ENCODE measurements at places on chromosomes 5 and 9. TPM values are rescaled to one million over a fixed set of nuclear protein-coding genes. Genes with fewer than 3 reads are reported as not detected.

DNA sequence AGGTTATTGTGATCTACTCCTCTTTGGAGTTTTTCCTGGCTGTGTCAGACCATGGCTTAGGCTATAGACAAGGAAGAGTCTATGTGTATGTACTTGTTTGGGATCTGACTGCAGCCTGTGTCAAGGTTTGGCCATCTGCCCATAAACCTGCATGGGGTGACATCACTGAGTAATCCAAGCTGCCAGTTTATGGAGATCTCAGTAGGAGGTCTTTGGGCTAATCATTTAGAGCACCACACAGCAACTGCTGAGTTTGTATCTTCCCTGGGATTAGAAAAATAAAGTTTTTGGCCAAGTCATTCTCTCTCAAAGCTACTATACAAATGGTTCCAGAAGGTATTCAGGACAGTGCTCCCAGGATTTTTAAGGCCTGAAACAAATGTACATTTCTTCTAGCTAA is 65.5 kb upstream of the HSPB3 start:
- DNase-seq, result peak; percentile 84

GRCh38 chr9:29208670-29209069 is 1635.4 kb upstream of the C9orf72 start:
- peak; percentile 21 for DNase-seq

PCDHB15 gene
- 4.6 TPM for total RNA-seq

NPR2 gene
- total RNA-seq, result 8.2 TPM

EMB gene
- total RNA-seq, result 13.3 TPM

DNA sequence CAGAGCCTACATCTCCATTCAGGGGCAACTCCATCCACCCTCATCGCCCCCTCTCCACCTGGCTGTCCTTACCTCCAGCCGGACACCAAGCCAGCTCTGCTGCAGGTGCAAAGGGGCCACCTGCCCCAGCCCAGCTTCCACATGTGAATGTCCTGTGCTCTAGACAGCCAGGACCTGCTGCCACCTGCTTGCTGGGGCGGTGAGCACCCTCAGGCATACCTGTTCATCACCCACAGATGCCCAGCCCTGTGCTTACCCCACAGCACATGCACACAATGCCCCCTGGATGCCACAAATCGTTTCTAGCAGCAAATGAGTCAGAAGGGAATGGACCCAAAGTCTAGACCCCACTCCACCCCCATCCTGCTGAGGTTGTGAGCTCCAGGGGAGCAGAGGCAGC is 13.3 kb upstream of the NKD2 start:
- no peak for DNase-seq

GRCh38 chr9:93219692-93220091 is 35.8 kb downstream of the WNK2 start:
- no peak for DNase-seq

DNA sequence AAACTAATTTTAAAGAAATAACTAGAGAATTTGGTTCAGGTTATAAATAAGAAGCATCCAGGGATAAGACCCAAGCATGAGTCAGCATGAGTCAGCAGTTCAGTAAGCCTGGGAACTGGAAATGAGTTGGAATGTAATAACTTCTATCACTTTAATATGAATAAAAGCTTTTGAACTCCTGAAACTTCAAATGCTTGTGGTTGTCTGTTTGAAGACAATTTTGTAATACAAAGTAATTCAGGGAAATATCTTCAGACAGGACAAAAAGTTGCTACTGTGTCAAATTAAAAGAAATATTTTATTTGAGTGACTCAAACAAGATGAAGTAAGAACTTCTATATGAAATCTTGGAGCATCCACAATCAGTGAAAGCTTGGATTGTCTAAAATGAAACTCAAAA is 331.2 kb upstream of the DAB2 start:
- peak; percentile 89 for DNase-seq

DNA sequence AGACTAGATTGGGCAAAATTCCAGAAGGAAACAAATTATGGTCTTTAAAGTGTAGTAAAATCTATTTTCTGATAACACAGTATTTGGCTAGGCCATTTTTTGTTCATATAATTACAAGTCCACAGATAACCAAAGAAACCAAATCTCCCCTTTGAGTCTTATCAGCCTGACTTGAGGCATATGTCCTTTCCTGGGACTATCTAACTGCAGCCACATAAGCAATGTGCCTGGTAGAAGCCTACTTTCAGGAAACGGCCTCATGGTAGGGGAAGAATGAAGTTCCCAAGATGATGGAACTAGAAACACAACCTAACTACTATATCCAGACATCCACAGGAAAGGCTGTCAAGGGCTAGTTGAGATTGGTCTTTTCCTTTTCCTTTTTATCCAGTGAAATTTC is 130.0 kb downstream of the PIK3R1 start:
- DNase-seq, result no peak

DNA sequence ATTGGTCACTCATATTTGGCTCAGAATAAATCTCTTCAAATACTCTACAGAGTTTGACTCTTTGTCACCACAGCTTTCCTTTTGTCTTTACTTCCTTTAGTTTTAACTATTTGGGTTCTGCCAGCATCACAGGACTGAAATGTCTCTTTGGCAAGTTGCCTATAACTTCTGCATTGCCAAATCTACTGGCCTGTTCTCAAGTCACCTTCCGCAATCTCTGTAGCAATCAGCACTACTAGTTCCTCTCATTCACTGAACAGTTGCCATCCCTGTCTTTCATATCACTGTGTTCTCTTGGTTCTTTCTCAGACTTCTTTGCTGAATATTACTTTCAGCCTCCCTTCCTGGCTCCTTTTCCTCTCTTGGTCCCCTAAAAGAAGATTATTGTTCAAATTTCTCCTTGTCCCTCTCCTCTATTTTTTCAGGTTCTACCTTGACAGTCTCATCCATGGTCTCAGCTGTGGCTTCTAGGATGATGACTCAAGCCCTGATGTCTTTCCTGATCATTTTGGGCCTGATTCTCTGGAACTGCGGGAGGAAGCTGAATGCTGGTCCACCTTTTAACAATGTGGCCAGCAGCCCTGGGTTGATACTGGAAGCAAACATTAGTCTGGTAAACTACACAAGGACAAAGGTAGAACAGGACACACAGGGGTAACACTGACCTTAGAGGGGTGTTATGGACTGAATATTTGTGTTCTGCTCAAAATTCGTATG is 44.0 kb upstream of the LIFR start:
- no peak for DNase-seq

KCNIP1 gene
- total RNA-seq, result 0.10 TPM

TMEM252 gene
- not detected for total RNA-seq

GRCh38 chr9:112120439-112120925 is 54.6 kb downstream of the SUSD1 start:
- peak; percentile 74 for DNase-seq

DNA sequence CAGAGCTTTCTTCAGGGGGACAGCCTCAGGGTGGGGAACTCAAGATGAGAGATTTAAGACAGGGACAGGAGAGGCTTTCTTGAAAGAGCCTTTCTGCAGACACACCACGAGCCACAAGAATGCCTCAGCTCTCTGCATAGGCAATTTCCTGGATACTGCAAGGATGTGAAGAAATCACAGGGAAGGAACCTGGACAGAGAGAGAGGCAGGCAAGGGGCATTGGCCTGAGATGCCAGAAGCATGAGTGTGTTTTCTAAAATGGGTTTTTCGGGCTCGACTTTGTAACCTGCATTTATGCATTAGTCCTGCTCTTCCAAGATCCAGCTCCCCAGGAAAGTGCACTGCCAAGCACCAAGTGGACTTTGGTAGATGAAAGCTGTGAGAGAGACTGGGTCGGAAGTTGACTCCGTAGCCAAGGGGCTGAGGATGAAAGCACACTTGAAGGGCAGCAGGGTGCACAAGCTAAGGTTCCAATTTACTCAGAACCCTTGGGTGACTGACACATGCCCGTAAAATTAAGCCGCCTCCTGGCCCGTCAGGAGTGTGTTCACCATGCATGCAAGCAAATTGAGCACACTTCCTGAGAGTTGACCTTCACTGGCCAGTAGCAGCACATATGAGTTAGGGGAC is 90.9 kb downstream of the CFAP90 start:
- no peak for DNase-seq

- no peak for DNase-seq
Observed at GRCh38 chr9:131835151-131835910, 95.5 kb upstream of the RAPGEF1 start.

PCDHB16 gene
- total RNA-seq, result 13.5 TPM

BTNL8 gene
- total RNA-seq, result not detected

PCDHGA5 gene
- total RNA-seq, result 2.2 TPM

DNA sequence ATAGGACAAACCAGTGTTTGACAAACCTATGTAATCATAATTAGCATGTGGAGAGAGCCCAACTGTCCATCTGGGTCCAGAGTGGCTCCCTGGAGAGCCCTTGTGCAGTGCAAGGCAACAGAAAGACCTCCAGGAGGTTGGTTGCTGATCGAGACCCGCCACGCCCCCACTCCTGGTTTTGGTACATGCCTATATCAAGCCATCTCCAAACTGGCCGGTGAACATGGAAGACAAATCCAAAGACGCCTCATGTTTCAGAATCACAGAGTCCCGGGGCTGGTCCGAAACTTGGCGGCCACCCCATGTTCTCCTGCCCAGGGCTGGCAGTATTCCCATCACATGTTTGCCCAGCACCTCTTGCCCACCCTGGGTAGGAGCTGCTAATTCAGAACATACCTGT is 140.2 kb downstream of the PAX5 start:
- no peak for DNase-seq

GRCh38 chr5:138275379-138275782 is 960 bp upstream of the GFRA3 start:
- no peak for DNase-seq

GRCh38 chr5:128913551-128913950 is 51.7 kb upstream of the SLC27A6 start:
- DNase-seq, result no peak

DNAH5 gene
- total RNA-seq, result 0.57 TPM

DNA sequence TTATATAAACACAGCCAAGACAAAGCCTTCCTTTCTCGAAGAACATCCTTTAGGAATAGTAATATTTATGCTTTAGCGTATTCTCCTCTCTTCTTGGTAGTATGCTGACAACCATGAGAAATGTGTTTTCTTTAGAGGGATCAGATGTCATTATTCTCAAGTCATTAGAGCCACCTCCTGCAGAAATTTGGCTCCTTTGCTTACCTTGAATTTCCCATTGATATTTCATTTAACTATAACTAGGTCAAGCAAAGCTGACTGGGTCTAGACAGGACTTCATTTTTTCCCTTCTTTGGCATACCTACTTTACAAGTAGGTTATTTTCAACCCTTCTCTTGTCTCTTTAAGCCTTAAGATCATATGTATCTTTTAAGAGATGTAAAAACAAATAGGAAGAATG is 50.3 kb downstream of the SPATA31D1 start:
- no peak for DNase-seq

GRCh38 chr9:29445751-29446150 is 1872.5 kb upstream of the C9orf72 start:
- DNase-seq, result no peak

DNA sequence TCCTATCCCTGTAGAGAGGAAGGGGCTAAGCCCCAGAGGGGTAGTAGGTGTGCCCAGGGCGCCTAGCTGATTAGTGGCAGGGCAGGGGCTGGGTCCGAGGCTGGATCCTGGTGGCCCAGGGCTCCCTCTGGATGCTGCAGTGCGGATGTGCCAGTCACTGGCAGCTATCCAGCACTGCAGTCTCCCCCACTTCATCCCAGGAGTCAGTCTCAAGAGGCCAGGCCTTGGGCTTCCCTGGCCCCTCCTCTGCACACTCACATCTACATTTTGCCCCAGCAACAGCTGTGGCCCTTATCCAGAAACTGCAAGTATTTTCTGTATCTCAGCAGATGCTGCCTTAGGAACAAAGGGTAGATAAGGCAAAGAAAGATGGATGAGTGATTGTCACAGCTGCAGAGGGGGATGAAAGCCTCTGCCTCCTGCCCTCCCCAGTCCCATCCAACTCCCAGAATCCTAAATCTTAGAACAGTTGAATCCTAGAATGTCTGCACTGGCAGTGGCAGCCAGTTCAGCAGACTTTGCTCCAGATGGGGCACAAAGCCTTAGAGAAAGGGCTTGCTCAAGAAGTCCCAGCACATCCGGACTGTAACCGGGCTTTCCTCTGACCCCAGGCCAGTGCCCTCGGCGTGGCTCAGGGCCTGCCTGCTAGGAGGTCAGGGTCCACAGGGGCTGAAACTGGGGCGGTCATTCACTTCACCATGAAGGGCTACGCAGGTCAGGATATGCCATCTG is 1.6 kb downstream of the ANXA6 start:
- DNase-seq, result peak; percentile 97

- DNase-seq, result no peak
Observed at GRCh38 chr9:96361668-96362067, 21.8 kb downstream of the SLC35D2 start.

GRCh38 chr9:4116723-4117460 is 183.0 kb downstream of the GLIS3 start:
- DNase-seq, result no peak

GRCh38 chr5:53730943-53731342 is 170.5 kb downstream of the NDUFS4 start:
- DNase-seq, result no peak

ISOC1 gene
- total RNA-seq, result 11.7 TPM

FOXD4L5 gene
- total RNA-seq, result not detected

GRCh38 chr5:6202149-6202967 is 176.0 kb downstream of the MED10 start:
- DNase-seq, result no peak

PIP5KL1 gene
- total RNA-seq, result 0.36 TPM

DNA sequence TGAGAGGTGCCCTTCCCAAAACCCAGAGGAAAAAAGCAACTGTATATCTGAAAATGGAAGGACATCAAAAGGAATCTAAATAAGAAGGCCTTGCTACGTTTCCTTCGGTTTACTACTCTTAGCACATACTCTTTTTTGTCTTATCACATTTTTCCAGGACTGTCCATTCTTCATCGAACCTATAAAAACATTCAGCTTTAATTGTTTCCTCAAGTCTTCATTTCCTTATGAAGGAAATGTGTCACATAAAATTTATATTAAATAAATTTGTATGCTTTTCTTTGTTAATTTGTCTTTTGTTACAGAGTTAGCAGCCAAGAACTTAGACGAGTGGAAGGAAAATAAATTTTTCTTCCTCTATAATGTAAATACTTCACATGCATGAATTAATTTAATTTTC is 255.0 kb downstream of the BNC2 start:
- DNase-seq, result no peak

- no peak for DNase-seq
Observed at GRCh38 chr9:17656889-17657288, 78.0 kb downstream of the SH3GL2 start.

GRCh38 chr5:126446498-126447224 is 23.5 kb downstream of the GRAMD2B start:
- DNase-seq, result peak; percentile 68

ZNF367 gene
- total RNA-seq, result 2.2 TPM

GRCh38 chr5:68299105-68299504 is 83.5 kb downstream of the PIK3R1 start:
- no peak for DNase-seq

CXXC5 gene
- 253 TPM for total RNA-seq

MSMP gene
- total RNA-seq, result not detected

- peak; percentile 63 for DNase-seq
Observed at GRCh38 chr9:36091026-36091953, 45.2 kb upstream of the GLIPR2 start.

DNA sequence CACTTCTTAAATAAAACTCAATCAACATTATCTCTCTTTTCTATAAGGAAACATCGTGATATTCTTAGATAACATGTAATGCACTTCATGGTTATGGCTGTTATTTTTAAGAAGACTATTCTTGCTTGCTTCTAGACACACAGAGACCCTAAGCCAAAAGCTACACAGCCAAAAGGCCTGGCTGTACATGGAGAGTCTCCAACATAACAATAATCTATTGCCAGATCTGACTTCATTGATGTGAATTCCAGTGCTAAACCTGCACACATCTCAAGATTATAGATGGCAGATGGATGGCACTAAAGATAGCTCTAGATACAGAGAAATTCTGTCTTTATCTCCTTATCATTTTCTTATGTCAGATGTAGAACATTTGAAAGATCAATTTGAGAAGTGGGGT is 811.6 kb upstream of the ZNF608 start:
- DNase-seq, result no peak

Data from myocyte (in vitro differentiated cells).